ENCODE measurements at places on chromosomes 2 and 18.

DNA sequence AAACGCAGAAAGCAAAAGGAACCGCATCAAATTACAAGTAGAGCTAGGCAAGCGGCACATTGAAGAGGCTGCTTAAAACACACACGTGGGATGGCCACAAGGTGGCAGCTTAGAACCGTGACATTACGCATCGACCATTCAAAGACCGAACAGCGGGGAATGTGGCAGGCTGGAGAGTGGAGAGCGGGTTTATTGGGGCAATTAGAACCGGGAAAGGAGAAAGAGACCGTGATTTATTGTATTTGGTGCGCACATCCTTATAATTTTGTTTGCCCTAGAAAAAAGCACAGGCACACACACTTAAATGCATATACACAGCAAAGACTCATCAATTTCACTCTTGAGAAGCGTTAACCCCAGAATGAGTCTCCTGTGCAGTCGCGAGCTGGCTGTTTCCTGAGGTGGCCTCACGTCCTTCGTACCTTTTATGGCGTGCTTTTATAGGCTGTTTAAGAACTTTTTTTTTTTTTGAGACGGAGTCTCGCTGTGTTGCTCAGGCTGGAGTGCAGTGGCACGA, 31.7 kb upstream of the MEP1B start:
- DNase-seq = peak; percentile 51

- DNase-seq = peak; percentile 74
These were observed 2.6 kb upstream of the CYP26B1 start for GRCh38 chr2:72150157-72150860.

DNA sequence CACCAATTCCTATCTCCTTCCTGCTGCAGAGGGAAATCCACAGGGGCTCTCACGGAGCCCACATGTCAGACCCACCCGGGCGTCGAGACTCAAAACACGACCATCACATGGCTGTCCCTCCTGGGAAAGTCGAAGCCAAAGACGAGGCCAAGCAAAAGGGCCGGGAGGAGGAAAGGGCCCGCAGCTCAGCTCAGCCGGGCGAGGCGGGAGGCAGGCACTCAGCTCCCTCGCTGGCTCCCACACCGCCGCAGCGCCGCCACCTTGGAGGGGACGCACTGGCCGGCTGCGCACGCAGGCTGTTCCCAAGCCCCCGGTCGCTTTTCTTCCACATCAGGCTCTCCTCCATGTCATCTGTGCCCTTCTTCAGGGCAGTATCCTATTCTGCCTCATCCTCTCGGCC, 130.4 kb downstream of the L3MBTL4 start:
- no peak for DNase-seq

DNA sequence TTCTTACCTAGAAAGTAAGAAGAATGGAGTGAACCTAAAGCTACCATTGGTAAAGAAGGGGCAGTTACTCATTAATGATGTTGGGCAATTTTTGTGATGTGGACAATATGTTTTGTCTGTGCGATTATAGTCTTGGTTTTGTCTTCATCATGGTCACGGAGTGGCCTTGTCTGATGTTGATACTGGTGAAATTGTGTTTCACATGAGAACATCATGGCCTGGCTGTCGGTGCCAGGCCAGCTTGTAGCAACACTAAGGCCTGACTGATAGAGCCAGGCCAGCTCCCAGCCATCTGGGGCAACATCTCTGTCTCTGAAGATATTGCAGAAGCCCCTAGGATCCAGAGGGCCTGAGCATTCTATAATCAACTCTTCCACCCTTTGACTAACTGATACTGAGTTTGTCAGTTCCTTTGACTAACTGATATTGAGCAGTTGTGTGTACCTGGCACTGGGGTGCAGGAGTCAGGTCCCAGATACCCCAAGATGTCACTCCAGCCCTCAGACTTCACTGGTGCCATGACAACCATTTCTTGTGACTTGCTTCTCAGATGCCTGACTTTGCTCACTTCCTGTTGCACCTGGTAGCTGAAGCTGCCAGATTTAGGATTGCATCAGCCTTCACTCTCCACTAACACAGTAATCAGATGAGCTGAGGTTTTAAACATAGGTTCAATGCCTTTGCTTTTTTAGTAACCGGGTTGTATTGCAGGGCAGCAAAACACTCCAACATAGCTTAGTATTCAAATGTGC, 62.5 kb downstream of the RPIA start:
- no peak for DNase-seq

- DNase-seq = no peak
These were observed 53.5 kb downstream of the TFCP2L1 start for GRCh38 chr2:121231385-121232000.

- no peak for DNase-seq
These were observed 18.7 kb downstream of the PRKAG3 start for GRCh38 chr2:218812861-218813260.

- no peak for DNase-seq
These were observed 154.5 kb downstream of the CLIP4 start for GRCh38 chr2:29269765-29270109.

- no peak for DNase-seq
These were observed 157.8 kb downstream of the LDLRAD4 start for GRCh38 chr18:13376298-13376840.

GRCh38 chr18:8957731-8958130, 144.8 kb upstream of the NDUFV2 start:
- no peak for DNase-seq

- no peak for DNase-seq
These were observed 64.5 kb downstream of the TWIST2 start for GRCh38 chr2:238912228-238912915.

DNA sequence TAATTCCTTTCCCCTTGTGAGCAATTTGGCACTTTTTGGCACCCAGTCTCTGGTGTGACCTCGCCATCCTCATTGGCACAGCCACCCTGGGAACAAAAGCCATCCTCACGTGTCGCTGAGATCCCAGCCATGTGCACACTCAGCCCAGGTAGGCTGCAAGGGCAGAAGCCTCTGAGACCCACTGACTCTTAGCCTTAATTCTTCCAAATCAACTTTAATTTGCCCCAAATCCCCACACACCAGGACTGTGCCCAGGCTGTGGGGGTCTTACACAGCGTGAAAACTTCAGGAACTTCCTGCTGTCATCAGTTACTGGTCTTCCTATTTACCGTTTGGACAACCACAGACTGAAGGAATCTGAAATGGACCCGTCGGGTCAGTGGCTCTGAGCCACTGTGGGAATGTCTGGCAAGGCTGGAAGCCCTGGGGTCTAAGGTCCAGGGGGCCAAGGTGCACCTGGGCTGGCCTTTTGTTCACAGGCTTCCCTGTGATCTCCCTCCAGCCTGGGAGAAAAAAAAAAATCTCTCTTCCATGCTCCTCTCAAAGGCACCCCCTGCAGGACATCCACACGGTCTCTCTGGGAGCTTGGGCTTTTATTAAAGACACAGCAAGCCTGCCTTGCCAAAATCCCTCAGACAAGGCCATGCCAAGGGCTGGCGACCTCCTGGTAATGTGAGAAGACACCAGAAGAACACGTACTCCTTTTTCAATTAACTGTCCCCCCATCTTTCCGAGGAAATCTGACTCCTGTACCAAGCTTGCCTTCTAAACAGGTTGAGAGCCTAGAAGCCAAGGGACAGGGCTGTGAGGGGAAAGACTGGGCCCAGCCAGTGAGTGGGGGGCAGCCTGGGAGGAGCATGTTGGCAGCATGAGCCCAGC, 42.1 kb upstream of the LAPTM4A start:
- DNase-seq = no peak

DNA sequence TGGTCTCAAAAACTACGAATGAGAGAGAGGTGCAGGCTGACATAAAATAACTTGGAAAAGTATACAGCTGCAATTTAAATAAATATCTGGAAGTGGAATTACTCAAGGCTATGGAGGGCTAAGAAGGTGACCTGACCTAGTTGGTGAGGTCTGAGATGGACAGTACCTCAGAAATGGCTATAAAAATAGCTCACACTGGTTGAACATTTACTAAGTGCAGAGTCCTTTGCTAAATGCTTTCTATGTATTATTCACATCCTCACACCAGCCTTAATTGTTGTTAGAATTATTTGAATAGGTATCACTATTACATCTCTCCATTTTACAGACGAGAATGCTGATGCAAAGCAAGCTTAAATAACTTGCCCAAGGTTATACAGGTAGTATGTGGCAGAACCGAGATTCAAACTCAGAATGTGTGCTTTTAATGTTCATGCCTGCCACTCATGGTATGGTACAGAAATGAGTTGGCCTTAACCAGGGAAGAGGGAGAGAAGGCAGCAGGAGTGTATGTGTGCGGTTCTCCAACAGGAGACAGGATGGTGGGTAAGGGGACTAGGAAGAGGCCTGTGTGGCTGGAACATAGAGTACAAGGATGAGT, 37.4 kb downstream of the MRPL44 start:
- no peak for DNase-seq

DNA sequence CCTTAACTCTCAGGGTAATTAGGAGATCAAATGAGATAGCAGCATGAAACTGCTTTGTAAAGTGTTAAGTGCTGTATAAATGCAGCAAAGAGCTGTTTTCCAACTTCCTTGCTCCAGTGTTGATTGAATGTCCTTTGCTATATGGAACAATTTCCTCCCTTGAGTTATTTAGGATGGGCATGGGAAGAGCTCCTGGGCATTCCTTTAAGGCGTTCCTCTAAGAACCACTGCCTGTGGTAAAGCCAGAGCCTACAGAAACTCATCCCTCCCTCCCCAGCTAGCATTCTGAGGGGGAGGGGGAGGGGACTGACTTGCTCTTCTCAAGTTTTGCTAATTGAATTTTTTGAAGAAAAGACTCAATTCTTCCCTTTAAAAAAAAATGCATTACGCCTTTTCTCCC, 1.4 kb downstream of the AKAIN1 start:
- no peak for DNase-seq

DNA sequence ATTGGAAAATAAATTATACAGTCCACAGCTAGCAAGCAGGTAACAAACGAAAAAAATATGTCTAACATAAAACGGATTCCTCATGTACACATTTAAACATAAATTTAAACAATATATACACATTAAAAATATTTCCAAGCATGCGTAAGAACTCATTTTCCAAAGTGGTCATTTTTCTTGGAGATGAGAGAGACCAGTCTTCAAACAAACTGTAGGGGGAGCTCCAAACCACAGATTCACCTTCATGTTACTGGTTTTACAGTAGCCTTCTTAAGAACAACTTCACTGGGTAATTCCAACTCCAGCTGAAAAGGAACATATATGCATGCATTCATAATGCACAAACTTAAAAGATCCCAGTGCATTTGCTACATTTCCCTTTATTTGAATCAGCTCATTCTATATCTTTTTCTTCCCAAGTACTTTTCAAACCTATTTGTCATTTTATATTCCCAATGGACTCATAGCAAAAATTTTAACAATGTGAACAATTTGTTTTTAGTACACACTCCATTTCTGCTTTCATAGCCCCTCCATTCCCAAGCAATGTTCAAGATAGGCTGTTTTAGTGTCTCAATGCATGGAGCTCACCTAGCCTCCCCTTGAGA, 4.7 kb upstream of the STAMBP start:
- no peak for DNase-seq

DNA sequence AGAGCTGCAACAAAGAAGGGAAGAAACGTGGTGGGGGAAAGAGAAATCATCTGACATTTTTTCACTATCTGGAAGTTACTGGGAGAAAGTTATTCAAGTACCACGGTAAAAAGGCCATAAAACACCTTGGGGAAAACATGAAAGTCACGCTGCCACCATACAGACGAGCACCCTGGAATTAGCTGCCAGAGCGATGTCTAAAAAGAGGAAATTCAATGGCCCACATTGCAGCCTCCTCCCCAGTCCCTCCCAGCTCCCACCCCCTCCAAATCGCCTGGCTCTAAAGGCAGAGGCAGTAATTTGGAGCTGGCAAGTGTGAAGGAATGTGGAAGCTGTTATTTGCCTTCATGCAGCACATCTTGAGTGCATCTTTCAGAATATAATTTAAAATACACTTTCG, 192.0 kb downstream of the ALK start:
- no peak for DNase-seq

DNA sequence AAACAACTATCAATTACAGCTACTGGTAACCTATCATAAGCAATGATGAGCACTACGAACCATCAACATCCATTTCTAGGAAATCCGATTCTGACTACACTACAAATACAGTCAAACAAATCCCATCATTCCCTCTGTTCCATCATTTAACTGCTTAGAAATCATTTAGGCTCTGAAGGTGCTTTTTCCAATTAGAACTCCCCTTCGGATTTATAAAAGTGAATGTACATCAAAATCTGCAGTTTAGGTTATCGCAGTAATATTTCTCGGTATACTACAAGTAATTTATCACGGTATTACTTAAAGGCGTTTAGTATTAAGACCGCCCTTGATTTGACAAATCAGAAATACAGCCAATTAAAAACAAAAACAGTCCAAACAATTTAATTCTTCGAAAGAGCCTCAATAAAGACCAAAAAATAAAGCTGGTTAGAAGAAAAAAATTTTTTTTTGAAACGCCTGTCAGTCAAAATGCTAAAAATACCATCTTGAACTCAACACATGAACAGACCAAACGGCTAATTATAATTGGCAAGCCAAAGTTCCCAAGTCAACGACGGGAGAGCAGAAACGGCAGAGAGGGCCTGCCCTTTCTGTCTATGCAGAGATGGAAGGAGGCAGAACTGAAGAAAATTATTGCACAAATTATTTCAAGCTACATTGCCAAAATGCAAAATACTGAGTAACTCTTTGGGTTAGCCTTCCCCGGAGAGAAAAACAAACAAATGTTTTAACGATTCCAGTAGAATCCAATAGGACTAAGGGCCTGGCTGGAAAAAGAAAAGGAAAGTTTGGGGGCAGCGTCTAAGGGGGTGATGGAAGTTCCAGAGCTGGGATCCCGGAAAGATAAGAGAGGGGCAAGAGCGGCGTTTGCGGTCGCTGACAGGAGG, 1.2 kb downstream of the VPS54 start:
- no peak for DNase-seq

- no peak for DNase-seq
These were observed 113.3 kb downstream of the KIAA1328 start for GRCh38 chr18:36942264-36942663.

- DNase-seq = no peak
These were observed 6.3 kb downstream of the RAB12 start for GRCh38 chr18:8615397-8616027.

DNA sequence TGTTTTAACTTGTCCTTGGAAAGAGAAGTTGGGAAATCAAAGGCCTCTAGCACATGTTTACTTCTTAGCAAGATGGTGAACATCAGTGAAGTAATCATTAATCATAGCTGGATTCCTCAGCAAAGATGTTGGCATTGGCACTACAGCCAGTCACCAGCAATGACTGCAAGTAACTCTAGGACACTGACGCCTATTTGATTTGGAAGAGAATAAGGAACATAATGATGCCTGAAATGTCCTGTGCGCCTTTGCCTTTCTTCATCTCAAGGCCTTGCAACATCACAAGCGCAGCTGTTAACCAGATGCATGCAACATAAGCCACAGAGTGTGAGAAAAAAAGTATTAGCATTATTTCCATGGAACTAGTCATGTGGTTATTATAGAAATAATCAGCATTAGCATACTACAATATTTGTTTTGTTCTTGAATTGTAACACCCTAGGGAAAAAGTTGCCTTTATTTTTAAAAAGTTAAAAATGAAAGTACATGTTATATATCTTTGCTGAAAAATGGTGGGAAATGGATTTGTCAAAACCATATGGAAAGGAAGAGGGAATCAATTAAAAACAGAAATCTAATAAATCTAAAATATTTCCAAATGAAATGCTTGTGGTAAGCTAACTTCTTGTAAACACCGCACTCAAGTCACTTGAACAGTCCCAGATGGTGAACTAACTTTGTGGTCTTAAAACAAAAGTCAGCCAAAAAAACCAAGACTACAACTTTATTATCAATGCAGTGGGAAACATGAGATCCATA, 55.6 kb downstream of the THADA start:
- DNase-seq = peak; percentile 38

- DNase-seq = no peak
These were observed 27.1 kb downstream of the ZNF532 start for GRCh38 chr18:58891776-58892175.
